NCI-H345 (cell line): ENCODE measurements at places on chromosomes 3 and 15.

DNA sequence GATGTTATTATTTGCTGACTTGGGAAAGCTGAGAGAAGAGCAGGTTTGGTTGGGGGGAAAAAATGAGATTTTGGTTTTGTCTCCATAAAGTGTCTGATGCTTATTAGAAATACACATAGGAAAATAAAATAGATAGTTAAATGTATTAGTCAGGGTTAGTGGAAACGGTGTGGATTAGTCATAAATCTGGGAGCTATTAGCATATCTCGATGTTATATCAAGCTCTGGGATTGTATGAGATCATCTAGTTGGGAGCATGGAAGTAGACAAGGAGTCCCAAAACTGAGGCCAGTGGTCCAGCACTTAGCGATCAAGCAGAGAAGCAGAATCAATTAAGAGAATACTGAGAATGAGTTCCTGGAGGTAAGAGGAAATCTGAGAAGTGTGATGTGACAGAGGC lies 845.5 kb downstream of the ROBO2 start:
- no peak for DNase-seq

DNA sequence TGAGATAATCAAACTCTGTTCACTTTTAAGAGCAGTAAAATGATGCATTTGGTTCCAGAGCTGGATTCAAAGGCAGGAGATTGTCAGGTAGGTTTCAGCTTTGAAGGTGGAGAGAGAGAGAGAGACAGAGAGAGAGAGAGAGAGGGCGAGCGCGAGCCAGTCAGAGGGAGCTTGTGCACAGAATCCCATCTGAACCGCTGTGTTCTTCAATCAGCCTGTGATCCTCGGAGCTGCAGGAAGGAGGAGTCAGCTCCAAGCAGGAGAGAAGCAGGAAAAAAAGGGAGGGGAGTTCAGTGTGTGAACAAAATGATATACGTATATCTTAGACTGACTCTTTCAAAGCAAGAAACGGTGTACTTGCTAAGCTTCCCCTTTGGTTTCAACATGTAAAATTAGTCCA lies at the start of gene GPR149:
TSS of gene GPR149 (minus strand) at position 177 of the 400 bp plus-strand sequence. CDS start 575 bp downstream, outside the sequence.
- DNase-seq: no peak

- no peak for DNase-seq
Observed at GRCh38 chr3:130929804-130930203, 35.9 kb downstream of the ATP2C1 start.

- no peak for DNase-seq
Observed at GRCh38 chr3:30567139-30567753, 39.2 kb upstream of the TGFBR2 start.

GRCh38 chr15:101179341-101180153 lies 72.3 kb downstream of the CHSY1 start:
- DNase-seq: no peak
